Muscle of leg (tissue), 16 donors: ENCODE measurements at places on chromosomes 4 and X. TPM values are rescaled to one million over a fixed set of nuclear protein-coding genes. Genes with fewer than 3 reads are reported as not detected.

ZNF674 gene
- 2.5 TPM for polyA plus RNA-seq

ARMCX5 gene
- polyA plus RNA-seq: 7.5 TPM

HS6ST2 gene
- polyA plus RNA-seq: 32.5 TPM

MAB21L2 gene
- 2.9 TPM for polyA plus RNA-seq

LONRF3 gene
- polyA plus RNA-seq: 2.2 TPM

SPANXD gene
- not detected for polyA plus RNA-seq

TMPRSS11F gene
- polyA plus RNA-seq: 0.31 TPM

ITIH6 gene
- 0.89 TPM for polyA plus RNA-seq

CENPVL2 gene
- polyA plus RNA-seq: 0.17 TPM

MID2 gene
- 7.6 TPM for polyA plus RNA-seq

PF4V1 gene
- not detected for polyA plus RNA-seq

MAGEB10 gene
- polyA plus RNA-seq: not detected

RPS6KA6 gene
- 3.8 TPM for polyA plus RNA-seq

INTS6L gene
- polyA plus RNA-seq: 11.1 TPM

TBC1D19 gene
- polyA plus RNA-seq: 9.0 TPM

MAGEA11 gene
- not detected for polyA plus RNA-seq

ABCB7 gene
- 18.9 TPM for polyA plus RNA-seq

NMU gene
- polyA plus RNA-seq: 0.65 TPM

PRAF2 gene
- polyA plus RNA-seq: 21.0 TPM

LAP3 gene
- 45.2 TPM for polyA plus RNA-seq
